H9 (cell line): ENCODE measurements at places on chromosomes 13 and 19. TPM values are rescaled to one million over a fixed set of nuclear protein-coding genes. Genes with fewer than 3 reads are reported as not detected.

LDLR gene
- 81.3 and 92.7 TPM in 2 replicates for total RNA-seq

CATSPERD gene
- not detected in 2 replicates for total RNA-seq

PRTN3 gene
- total RNA-seq = 0.31 TPM in 1 of 2 replicates, not detected in the other

ZNF440 gene
- total RNA-seq = 4.1 and 4.4 TPM in 2 replicates

NCAN gene
- total RNA-seq = 1.5 and 1.6 TPM in 2 replicates

PTH2 gene
- 0.92 and 0.96 TPM in 2 replicates for total RNA-seq

B3GNT3 gene
- 0.96 and 1.0 TPM in 2 replicates for total RNA-seq

FSTL3 gene
- total RNA-seq = 6.8 and 9.1 TPM in 2 replicates

FCER2 gene
- total RNA-seq = not detected in 2 replicates

LAIR2 gene
- total RNA-seq = not detected in 2 replicates

YJEFN3 gene
- 15.7 and 16.6 TPM in 2 replicates for total RNA-seq

ZNF229 gene
- total RNA-seq = 5.6 and 7.4 TPM in 2 replicates

PLK5 gene
- 0.50 and 0.57 TPM in 2 replicates for total RNA-seq

IGFL3 gene
- total RNA-seq = not detected in 2 replicates

CDX2 gene
- total RNA-seq = not detected in 2 replicates

DMAC2 gene
- total RNA-seq = 70.5 and 74.7 TPM in 2 replicates

RASAL3 gene
- 0.26 and 1.9 TPM in 2 replicates for total RNA-seq

APBA3 gene
- total RNA-seq = 21.3 and 21.8 TPM in 2 replicates

SPIB gene
- 30.2 and 33.3 TPM in 2 replicates for total RNA-seq

DZIP1 gene
- 31.5 and 33.6 TPM in 2 replicates for total RNA-seq

AMH gene
- 70.2 and 70.7 TPM in 2 replicates for total RNA-seq

FZR1 gene
- total RNA-seq = 46.0 and 51.4 TPM in 2 replicates

SOX1 gene
- total RNA-seq = 0.09 and 0.17 TPM in 2 replicates

SIGLEC5 gene
- not detected in 2 replicates for total RNA-seq

ERICH4 gene
- not detected in 2 replicates for total RNA-seq

SIGLEC8 gene
- total RNA-seq = not detected in 2 replicates

WTIP gene
- 32.5 and 35.1 TPM in 2 replicates for total RNA-seq

NLRP5 gene
- total RNA-seq = not detected in 2 replicates

C19orf25 gene
- total RNA-seq = 30.3 and 36.8 TPM in 2 replicates

C3 gene
- 4.9 and 5.9 TPM in 2 replicates for total RNA-seq

ZNF709 gene
- 2.1 and 3.8 TPM in 2 replicates for total RNA-seq

ZNF491 gene
- total RNA-seq = 0.61 and 0.77 TPM in 2 replicates

NTF4 gene
- total RNA-seq = 2.1 and 2.3 TPM in 2 replicates

KBTBD7 gene
- 12.9 TPM in 2 replicates for total RNA-seq

CD33 gene
- total RNA-seq = 0.09 and 0.35 TPM in 2 replicates

PSG3 gene
- total RNA-seq = not detected in 2 replicates

MADCAM1 gene
- total RNA-seq = 0.72 and 1.2 TPM in 2 replicates

HNRNPA1L2 gene
- total RNA-seq = 10.6 and 11.1 TPM in 2 replicates

SYCN gene
- not detected in 2 replicates for total RNA-seq

ZNF497 gene
- total RNA-seq = 2.4 TPM in 2 replicates

EFNA2 gene
- 14.3 TPM in 2 replicates for total RNA-seq

SOX21 gene
- total RNA-seq = 36.8 and 38.4 TPM in 2 replicates

SUGP2 gene
- 95.2 and 102 TPM in 2 replicates for total RNA-seq

SLC6A16 gene
- total RNA-seq = 2.9 and 3.2 TPM in 2 replicates

SHISA7 gene
- total RNA-seq = 0.31 TPM in 2 replicates

TMEM59L gene
- 11.2 and 12.0 TPM in 2 replicates for total RNA-seq

CCL25 gene
- total RNA-seq = not detected in 2 replicates

CGB8 gene
- total RNA-seq = 0.39 TPM in 1 of 2 replicates, not detected in the other

KLK7 gene
- total RNA-seq = 0.13 and 0.52 TPM in 2 replicates

LRRC25 gene
- total RNA-seq = 0.18 TPM in 1 of 2 replicates, not detected in the other

ATP1A3 gene
- 11.6 and 12.0 TPM in 2 replicates for total RNA-seq

CCDC8 gene
- 27.5 and 28.7 TPM in 2 replicates for total RNA-seq
